ENCODE measurements at places on chromosomes 7 and 10.

GRCh38 chr7:84811362-84811761 is 375.5 kb downstream of the SEMA3D start:
- DNase-seq: no peak

- DNase-seq: no peak
Measured at GRCh38 chr7:51246258-51247245, 70.1 kb downstream of the COBL start.

DNA sequence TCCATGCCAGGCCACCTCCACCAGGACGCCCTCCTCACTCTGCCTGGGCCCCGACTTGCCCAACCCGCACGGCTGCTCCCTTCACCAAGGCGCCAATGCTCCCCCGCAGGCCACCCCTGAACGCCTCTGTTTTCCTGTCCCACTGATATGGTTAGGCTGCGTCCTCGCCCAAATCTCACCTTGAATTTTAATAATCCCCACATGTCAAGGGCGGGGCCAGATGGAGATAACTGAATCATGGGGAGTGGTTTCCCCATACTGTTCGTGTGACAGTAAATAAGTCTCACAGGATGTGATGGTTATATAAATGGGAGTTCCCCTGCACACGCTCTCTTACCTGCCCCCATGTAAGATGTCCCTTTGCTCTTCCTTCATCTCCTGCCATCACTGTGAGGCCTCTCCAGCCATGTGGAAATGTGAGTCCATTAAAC is 29.8 kb downstream of the RSU1 start:
- no peak for DNase-seq

GRCh38 chr10:79904671-79905321 is 44.1 kb downstream of the SFTPD start:
- DNase-seq: no peak

Data from RWPE2 (cell line).